Fibroblast of lung (primary cell): ENCODE measurements at places on chromosomes 11 and 22. TPM values are rescaled to one million over a fixed set of nuclear protein-coding genes. Genes with fewer than 3 reads are reported as not detected.

UBQLN3 gene
- 0.17 TPM in 1 of 2 replicates, not detected in the other for total RNA-seq

CCDC81 gene
- 0.26 and 0.66 TPM in 2 replicates for total RNA-seq

TRIM29 gene
- total RNA-seq: not detected in 2 replicates

TCIRG1 gene
- total RNA-seq: 42.1 and 46.2 TPM in 2 replicates

EHF gene
- total RNA-seq: not detected in 2 replicates

P2RX3 gene
- total RNA-seq: not detected in 2 replicates

GGTLC3 gene
- not detected in 2 replicates for total RNA-seq

TRIM6 gene
- 4.9 and 8.6 TPM in 2 replicates for total RNA-seq

HTR3B gene
- total RNA-seq: not detected in 2 replicates

RAB3IL1 gene
- 13.4 TPM in 2 replicates for total RNA-seq

NFAM1 gene
- 0.17 TPM in 1 of 2 replicates, not detected in the other for total RNA-seq

KCNE3 gene
- total RNA-seq: 6.4 and 10.8 TPM in 2 replicates

OR56A1 gene
- not detected in 2 replicates for total RNA-seq

TRIM48 gene
- not detected in 2 replicates for total RNA-seq

DERL3 gene
- under 0.01 and 0.50 TPM in 2 replicates for total RNA-seq

CNGA4 gene
- 0.17 TPM in 1 of 2 replicates, not detected in the other for total RNA-seq

KRTAP5-1 gene
- total RNA-seq: not detected in 2 replicates

PRR5 gene
- total RNA-seq: 6.7 and 8.6 TPM in 2 replicates

SCUBE2 gene
- total RNA-seq: 1.8 TPM in 2 replicates

MICAL2 gene
- total RNA-seq: 88.6 and 275 TPM in 2 replicates

CHRNA10 gene
- 0.50 and 0.51 TPM in 2 replicates for total RNA-seq

MMP12 gene
- 0.83 TPM in 1 of 2 replicates, not detected in the other for total RNA-seq

OR51I1 gene
- 0.17 and 0.26 TPM in 2 replicates for total RNA-seq

CHID1 gene
- 49.6 and 54.3 TPM in 2 replicates for total RNA-seq

ACTN3 gene
- under 0.01 TPM in 1 of 2 replicates, not detected in the other for total RNA-seq
